ENCODE measurements at places on chromosomes 3 and 15. TPM values are rescaled to one million over a fixed set of nuclear protein-coding genes. Genes with fewer than 3 reads are reported as not detected.

The MNS1 gene
- polyA plus RNA-seq = 9.7 TPM

The ATP13A3 gene
- polyA plus RNA-seq = 49.6 TPM

The MOBP gene
- polyA plus RNA-seq = 2.7 TPM

The COL7A1 gene
- 3.4 TPM for polyA plus RNA-seq

The CNOT10 gene
- 7.8 TPM for polyA plus RNA-seq

The ZNF80 gene
- 0.31 TPM for polyA plus RNA-seq

The LRRC34 gene
- polyA plus RNA-seq = 21.0 TPM

The ALPK3 gene
- polyA plus RNA-seq = not detected

Data from Purkinje cell (primary cell).